ENCODE measurements at places on chromosomes 1 and 21.
A peak's percentile ranks its signal among the peaks of the same experiment; 100 is the strongest.

- DNase-seq, result no peak
These were observed 1.3 kb upstream of the UBE4B start for GRCh38 chr1:10031461-10031860.

GRCh38 chr1:28521502-28522164 lies 15.8 kb downstream of the RCC1 start:
- DNase-seq, result no peak

- no peak for DNase-seq
These were observed 74.5 kb downstream of the MRPS6 start for GRCh38 chr21:34147792-34148418.

DNA sequence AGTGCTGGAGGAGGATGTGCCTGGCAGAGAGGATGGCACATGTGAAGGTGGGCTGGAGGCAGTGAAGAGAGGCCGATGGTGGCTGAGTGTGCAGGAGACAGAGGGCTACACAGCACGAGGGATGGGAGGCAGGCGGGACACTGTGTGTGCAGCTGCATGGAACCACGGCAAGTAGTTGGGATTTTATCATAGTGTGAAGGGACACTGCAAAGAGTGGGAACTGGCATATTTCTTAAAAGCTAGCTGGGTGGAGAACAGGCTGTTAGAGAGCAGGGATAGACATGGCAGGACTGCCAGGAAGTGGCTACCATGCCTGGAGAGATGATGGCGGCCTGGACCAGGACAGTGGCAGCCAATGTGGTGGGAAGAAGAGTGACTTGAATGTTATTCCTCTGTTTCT lies 102.4 kb upstream of the TLR5 start:
- no peak for DNase-seq

- DNase-seq, result no peak
These were observed 11.5 kb downstream of the RIT1 start for GRCh38 chr1:155899683-155900082.

GRCh38 chr1:149986486-149987296 lies 23.8 kb downstream of the OTUD7B start:
- DNase-seq, result no peak

GRCh38 chr1:68384321-68384813 lies 65.4 kb downstream of the RPE65 start:
- DNase-seq, result peak; percentile 38

GRCh38 chr1:85199667-85200462 lies 951 bp downstream of the SYDE2 start:
- no peak for DNase-seq

GRCh38 chr1:59183749-59184317 lies 113.1 kb upstream of the FGGY start:
- no peak for DNase-seq

- no peak for DNase-seq
These were observed 76.7 kb upstream of the SCCPDH start for GRCh38 chr1:246647513-246647912.

DNA sequence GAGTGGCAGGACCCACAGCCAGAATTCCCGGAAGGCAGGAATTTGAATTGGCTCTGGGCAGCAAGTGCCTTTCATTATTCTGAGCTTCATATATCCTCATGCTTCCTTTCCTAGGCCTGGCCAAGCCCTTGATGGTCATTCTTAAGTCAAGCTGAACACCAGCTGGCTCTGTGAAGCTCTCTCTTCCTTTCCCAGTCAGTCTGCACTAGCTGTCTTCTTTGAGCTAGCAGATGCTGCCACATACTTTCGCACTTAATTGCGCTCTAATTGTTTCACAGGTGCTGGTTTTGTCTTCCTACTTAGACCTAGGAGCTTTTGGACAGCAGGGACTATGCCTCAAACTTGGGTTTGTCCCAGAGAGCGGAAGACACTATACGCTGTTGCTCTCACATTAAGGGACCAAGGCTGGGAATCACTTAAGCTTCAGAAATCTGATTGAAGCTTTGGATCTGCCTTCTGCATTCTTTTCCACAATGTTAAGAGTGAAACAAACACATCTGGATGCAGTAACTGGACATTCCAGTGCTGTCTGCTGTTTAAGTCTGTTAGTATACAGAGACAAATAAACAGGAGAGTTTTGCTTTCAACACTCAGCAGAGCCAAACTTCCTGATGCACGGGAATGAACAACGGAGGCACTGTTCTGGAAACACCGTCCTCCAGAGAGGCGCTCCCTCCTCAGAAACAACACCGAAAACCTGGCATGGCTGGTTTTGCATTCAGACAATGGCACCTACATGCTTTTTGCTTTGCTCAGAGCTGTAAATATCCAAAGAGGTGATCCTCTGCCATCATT lies 2.2 kb downstream of the TLR5 start:
- no peak for DNase-seq

GRCh38 chr1:14148526-14148925 lies 448.5 kb downstream of the PRDM2 start:
- DNase-seq, result no peak

DNA sequence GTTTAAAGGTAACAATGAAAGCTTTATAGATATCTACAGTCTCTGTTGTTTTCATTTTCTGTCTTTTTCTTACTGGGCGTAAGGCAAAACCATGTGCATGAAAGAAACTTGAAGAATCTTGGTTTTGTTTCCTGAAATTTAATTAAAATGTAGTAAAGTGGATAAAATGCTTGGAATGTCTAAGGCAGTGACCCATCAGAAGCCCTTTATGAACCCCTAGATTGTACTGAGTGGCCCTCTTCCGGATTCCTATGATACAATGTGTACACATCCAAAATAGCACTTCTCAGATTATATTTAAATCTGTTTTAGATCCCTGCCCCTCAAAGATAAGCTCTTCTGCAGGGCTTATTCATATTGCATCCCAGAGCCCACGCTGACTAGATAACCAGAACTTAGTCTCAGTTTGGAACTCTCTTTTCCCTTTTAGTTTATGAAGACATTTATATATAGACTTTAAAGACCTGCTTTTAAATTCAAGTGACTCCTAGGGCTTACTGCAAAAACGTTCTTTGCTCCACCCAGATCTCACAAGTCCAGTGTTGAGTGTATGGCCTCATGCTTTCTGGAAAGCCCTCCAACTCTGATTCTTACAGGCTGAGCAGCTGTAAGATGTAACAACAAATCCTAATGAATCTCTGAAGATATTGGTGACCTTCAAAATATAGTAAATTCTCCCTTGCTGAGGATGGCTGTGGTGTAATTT lies 142.9 kb downstream of the LRRC7 start:
- DNase-seq, result no peak

DNA sequence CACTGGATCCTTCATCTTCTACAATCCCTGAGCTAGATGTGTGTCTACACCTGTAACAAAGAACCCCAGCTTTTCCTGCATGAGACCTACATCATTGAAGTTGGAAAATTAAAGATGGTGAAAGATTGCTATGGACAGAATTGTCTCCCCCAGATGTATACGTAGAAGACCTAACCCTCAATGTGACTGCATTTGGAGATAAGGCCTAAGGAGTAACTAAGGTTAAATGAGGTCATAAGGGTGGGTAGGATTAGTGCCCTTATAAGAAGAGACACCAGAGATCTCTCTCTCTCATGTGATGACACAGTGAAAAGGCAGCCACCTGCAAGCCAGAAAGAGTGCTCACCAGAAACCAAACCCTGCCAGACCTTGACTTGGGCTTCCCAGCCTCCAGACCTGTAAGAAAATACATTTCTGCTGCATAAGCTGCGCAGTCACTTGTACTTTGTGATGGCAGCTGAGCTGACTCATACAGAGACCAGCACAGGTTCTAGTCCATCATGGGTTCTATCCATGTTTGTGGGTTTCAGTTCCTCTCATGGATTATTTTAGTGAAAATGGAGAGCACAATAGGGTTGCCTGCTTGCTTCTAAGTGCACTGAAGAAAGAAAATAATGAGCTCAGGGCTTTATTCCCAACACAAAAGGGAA lies 180.8 kb downstream of the TPR start:
- no peak for DNase-seq

GRCh38 chr1:189500778-189501177 lies 976.9 kb downstream of the BRINP3 start:
- no peak for DNase-seq

DNA sequence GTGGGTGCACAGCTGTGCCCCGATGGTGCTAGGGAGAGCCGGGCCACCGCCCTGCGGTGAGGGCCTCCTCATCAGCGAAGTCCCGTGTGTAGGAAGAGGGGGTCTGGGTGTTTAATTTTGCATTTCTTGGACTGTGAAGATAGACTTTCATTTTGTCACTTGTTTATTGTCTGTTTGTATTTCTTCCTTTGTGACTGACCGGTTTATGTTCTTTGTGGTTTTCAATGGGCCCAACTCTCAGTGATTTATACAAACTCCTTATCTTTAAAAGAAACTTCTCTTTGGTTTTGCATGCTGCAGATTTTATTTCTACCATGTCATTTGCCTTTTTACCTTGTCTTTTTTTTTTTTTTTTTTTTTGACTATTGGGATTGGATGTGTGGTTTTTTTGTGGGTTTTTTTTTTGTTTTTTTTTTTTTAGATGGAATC lies 65.1 kb downstream of the COL18A1 start:
- DNase-seq, result no peak

GRCh38 chr1:93468662-93469061 lies 20.7 kb downstream of the FNBP1L start:
- DNase-seq, result no peak

DNA sequence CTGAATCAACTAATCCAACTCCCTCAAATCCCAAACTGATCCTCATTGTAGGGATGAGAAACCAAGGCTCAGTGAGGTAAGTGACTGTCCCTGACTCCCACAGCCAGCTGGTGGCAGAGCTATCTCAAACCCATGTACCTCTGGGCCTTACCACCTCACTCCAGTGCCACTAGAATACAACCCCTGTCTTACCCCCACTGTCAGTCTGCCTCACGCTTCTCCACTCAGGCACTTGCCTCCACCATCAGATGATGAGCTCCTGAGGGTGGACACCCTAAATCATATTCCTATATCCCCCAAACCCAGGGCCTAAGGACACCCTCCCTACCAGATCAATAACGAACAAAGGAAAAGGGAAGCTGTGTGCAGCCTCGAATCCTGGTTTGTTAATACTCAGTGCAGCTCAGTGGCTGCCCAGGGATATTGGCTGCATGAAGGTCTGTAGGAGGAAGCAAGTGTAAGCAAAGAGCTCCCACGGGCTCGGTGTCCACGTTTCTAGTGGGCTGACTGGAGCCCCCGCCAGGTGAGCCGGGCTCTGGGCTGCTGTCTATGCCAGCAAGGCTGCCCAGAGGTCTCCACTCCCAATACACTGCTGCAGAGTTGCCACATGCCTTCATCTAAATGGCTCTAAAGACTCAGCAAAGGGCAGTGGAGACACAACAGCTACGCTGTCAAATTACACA lies 533.4 kb downstream of the MATN1 start:
- no peak for DNase-seq

GRCh38 chr1:156310962-156311361 lies 11.9 kb upstream of the VHLL start:
- DNase-seq, result no peak

DNA sequence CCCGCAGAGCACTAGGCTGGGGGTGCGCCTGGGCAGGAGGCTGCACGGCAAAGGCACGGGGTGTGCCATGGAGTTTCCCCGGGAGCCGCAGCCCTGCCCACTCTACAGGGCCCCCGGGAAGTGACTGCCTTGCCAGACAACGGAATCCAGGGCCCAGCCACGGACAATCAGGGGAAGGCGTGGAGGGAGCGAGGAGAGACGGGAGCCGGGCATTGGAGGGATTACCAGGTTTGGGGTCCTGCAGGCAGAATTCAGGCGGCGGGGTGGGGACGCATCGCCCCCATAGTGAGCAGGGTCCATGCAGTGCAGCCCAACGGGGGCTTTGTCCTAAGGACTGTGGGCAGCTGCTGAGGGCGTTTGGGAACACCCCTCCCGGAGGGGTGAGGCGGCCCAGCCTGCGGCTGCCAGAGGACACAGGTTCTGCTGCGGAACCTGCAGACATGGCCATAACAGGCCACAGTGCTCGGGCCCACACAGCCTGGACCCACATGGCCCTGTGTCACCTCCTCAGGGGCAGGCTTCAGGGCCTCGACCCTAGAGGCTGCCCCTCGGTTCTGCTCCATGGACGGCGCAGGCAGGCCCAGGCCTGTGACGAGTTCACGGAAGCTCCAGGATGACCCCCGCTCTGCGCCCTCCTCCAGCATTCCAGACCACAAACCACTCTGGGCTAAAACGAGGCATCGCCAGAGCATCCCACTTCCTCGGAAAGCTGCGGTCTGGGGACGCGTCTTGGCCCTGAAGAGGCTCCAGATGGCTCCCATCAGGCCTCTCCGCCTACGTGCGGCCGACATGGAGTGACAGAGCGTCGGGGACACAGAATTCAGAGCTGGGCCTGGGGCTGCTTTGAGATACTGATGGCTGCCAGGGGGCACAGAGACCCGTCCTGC lies 54.5 kb downstream of the COL6A1 start:
- DNase-seq, result no peak

GRCh38 chr1:41328001-41328615 lies 33.1 kb upstream of the FOXO6 start:
- DNase-seq, result no peak

GRCh38 chr1:39727221-39727931 lies 11.3 kb upstream of the PPIE start:
- no peak for DNase-seq

DNA sequence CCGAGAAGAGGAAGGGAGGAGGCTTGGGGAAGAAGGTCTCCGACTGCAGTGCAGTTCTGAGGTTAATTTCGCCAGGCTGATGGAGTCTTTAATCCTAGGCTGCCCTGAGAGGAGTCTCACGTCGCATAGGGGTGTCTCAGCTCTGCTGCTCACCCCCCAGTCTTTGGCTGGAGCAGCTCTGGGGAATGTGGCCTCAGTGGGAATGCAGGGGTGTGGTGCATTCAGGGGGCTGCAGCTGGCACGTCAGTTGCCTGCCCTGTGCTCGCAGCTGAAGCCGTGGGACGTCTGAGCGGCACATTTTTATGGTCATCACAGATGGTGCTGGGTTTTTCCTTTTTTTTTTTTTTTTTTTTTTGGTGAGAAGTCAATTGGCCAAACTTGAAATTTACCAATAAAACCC lies 38.2 kb downstream of the ACTN2 start:
- DNase-seq, result no peak

GRCh38 chr1:160049101-160049500 lies 17.3 kb upstream of the PIGM start:
- DNase-seq, result no peak

Measured in globus pallidus (tissue), 1 donor.